HS-27A (cell line): ENCODE measurements at places on chromosomes 3 and 15.

GRCh38 chr3:79724206-79724605 is 43.6 kb downstream of the ROBO1 start:
- DNase-seq: no peak

DNA sequence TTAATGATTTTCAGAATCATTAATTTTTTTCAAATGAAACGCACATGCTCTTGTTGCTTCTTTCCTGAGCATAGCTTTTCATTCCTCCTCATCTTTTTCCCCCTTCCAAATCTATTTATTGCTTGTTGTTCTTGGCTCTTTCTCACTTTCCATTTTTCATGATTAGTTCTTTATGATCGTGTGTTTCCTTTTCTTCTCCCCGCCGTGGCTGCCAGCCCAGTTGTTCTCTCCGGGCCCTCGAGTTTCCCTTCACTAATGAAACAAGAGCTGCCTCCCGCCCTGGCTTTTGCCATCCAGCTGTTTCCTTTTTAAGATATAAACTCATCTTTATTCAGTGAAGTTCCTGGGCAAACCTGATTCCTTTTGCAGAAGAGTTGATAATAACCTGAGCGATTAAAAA is 170.2 kb upstream of the NR2F2 start:
- DNase-seq: no peak

GRCh38 chr15:99202176-99202552 is 47.2 kb downstream of the TTC23 start:
- DNase-seq: no peak

DNA sequence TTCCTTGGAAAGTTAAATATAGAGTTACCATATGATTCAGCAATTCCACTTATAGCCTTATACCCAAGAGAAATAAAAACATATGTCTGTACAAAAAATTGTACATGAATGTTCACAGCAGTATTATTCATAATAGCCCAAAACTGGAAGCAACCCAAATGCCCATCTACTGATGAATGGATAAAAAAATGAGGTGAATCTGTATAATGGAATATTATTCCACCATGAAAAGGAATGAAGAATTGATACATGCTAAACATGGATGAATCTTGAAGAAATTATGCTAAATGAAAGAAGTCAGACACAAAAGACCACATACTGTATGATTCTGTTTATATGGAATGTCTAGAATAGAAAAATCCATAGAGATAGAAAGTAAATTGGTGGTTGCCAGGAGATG is 61.4 kb downstream of the TTC23 start:
- no peak for DNase-seq

DNA sequence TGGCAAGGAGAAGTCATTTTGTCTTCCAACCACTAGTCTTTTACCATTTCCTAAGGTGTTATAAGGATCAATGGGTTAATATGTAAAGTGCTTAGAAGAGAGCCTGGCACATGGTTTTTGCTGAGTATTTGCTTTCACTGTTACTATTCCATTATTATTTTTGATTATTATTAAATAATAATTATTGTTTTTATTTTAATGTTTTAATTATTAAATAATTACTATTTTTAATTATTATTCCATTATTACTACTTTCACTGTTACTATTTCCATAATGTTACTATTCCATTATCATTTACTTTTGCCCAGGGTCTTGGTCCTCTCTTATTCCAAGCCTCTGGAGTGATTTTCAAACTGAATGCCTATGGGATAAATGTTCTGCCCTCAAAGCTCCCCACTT is 48.5 kb downstream of the FSTL1 start:
- no peak for DNase-seq

- no peak for DNase-seq
These were observed 218.6 kb downstream of the PDCD6IP start for GRCh38 chr3:34016925-34017587.

DNA sequence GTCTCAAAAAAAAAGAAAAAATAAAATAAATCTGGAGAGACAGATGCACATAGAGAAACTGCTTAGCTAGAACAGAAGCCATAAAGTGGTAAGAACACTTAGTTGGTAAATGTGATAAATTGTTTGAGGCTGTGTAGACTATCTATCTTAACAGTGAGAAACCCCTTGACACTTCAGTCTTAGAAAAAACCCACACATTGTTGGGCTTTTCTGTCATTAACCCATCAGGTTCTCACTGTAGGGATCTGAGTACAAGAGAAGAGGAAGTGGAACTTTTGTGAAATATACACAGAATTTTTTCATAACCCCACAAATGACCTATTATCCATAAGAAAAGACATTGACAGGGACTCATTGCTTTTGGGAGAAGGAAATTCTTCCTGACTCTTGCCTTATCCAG is 24.4 kb downstream of the TP63 start:
- no peak for DNase-seq
